Hematopoietic multipotent progenitor cell treated with erythropoietin and hydrocortisone succinate and interleukin-3 and kit ligand, for 8 days (in vitro differentiated cells): ENCODE measurements at places on chromosomes 1 and 21.

GRCh38 chr1:170720661-170721060 is 56.7 kb downstream of the PRRX1 start:
- no peak for DNase-seq

DNA sequence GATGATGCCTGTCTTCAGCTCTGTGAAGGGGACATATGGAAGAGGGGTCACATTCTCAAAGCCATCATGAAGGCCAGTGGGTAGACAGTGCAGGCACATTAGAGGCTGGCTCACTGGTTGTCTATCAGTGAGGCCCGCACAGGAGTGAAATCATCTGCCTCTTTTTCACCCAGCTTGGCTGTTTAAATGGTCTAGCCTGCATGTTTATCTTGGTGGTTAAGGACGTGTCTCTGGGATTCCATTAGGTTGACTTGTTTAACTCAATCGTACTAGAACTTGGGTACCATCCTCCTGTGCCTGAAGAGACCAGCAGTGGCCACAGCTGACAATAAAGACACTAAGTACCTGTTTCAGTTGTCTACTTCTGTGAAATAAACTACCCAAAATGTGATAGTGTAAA is 219.3 kb downstream of the PLPP3 start:
- DNase-seq: no peak

GRCh38 chr1:171581226-171581625 is 40.8 kb upstream of the MYOCOS start:
- DNase-seq: no peak

GRCh38 chr1:51877434-51878307 is 856 bp downstream of the NRDC start:
- DNase-seq: peak; percentile 55

DNA sequence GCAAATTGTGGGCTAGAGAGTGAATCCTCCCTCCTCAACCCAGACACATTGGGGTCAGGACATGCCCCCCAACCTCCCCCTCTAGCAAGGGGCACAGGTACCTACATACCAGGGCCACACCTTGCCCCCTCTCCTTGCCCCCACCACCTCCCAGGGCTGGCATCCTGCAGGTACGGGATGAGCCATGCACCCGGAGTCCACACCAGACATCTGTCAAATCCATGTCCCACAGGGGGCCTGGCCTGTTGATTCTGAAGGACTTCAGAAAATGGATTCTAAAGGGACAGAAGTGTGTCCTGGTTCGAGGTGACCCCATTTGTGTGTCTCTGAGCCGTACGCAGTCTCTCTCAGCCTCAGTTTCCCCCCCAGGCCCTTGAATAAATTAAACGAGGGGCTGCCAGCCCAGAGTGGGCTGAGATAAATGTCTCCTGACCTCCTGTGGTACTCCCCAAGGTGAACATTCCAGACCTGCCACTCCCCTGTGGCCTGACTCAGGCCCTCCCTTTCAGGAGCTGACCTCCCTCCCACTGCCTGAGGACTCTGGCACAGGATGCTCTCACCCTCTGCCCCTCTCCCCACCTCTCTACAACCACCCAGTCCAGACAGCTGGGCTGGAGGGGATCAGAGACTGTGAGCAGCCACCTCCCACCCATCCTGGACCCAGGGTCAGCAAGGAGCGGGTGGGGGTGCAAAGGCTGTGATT is 94.5 kb downstream of the EPHB2 start:
- DNase-seq: no peak

DNA sequence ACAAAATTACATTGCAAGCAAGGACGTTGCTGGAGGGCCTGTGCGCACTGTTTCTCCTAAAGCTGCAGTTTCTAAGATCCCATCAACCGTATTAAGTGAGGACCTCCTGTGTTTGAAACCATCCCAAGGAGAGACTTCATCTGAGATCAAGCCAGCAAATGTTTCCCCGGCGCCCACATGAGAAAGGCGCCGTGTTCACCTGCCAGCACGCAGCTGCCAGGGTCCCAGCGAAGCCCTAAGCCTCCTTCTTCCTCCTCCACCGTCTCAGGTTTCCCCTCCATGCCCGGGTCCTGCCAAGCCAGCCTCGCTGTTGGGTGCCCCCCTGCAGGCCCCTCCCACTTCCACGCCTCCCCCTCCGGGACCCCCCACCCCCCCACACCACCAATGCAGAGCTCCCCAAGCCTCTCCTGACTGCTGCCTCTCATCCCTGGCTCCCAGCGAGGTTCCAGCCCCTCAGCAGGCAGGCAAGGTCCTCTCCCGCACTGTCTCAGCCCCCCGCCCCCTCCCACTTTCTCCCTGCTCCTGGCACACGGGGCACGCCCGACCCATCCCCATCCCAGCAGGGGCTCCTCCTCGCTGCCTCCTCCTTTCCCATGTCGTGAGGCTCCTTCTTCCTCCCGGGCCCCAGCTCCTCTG is 8.6 kb upstream of the TFF1 start:
- no peak for DNase-seq

- DNase-seq: no peak
These were observed 22.7 kb downstream of the WNT9A start for GRCh38 chr1:227924833-227925574.

DNA sequence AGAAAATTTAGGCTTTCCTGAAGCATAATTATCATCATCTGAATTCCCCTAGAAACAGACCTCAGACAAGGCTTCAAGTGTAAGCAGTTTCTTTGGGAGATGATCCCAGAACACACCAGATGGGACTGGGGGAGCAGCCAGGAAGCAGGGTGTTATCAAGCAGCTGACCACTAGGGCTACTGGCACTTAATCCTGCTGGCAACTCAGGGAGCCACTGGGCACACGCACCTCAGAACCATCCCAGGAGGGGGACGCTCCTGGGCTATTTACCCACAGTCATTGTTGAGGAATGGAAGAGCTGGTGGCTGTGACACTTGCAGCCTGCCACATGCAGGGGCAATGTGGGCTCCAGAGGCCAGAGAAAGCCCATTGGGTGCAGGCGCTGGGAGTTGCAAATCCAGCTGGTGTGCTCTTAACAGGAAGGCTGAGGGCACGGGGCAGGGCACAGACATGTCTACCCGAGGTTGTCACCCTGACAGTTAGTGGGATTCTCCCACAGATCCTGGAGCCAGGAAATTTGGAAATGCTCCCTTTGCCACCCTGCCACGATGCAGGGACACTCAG is 15.1 kb upstream of the IL22RA1 start:
- no peak for DNase-seq

DNA sequence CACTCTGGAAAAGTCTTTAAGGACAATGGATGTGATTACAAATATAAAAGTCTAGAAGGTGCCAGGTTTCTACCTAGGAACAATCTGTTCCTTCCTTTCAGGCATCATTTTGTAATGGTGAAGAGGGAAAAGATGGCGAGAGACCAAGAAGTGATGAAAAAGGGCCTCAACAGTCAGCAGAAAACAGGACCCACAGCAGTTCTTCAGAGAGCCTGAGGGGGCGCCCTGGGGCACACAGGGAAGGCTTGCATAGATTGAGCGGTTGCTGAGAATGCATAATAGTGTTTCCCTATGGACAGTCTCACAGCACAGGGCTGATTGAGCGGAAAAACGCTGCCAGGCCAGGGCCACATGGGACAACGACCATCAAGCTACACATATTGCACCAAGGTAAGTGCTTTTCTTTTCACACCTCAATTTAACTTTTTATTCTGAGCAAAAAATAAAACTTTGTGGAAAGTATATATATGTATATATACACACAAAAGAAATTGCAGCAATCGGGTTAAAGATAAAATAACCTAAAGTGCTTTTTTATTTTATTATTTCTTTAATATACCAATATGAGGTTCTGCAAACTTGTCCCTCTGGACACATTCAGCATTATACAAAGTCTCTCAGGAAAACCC is 3.1 kb upstream of the YRDC start:
- DNase-seq: peak; percentile 86
